ENCODE measurements at places on chromosomes 6 and 20.

DNA sequence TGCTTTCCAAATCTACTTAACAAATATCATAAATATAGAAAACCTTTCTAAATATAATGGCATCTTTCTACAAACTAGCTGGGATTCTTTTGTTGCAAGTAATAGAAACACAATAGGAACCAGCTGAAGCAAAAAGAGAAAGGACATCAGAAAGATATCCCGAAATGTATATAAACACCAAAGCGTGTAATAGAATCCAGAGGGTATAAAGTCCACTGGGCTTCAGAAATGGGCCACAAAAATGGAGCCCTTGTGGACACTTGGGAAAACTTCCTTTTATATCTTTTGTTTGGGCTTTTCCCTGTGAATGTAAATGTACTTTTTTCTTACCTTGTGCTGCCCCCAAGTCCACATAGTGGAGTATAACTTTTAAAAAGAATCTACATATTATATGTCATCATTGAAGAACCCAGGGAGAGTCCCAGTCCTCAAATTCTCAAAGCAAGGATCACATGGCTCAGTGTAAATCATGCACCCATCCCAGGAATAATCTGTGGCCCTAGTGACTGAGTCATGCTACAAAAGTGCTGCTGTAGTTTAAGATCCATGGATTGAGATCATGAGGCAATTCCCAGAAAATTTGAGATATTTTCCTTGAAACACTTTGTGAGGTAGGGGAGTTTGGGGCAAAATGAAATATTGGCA lies 457.0 kb downstream of the EPM2A start:
- DNase-seq, result no peak

GRCh38 chr20:10247440-10247839 lies 28.8 kb downstream of the SNAP25 start:
- DNase-seq, result no peak

- DNase-seq, result no peak
Observed at GRCh38 chr6:136036071-136036380, 184.5 kb downstream of the PDE7B start.

- DNase-seq, result no peak
Observed at GRCh38 chr6:159279790-159280277, 110.6 kb downstream of the FNDC1 start.

DNA sequence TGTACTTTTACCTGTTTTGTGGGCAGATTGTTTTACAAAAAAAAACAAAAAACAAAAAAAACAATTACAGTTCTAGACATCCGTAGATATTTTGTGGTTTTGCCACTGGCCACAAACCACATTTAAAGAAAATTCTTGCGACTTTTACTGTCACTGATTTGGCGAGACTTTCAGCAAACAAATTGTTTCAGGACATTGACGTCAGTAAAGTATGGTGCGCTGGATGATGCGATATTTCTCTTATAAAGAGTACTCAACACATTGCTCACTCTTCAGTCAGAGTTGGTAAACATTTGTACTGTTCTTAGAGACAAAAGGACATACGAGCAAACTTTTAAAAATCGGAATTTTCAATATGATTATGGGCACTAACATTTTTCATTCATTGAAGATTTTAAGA lies 229.8 kb downstream of the HAO1 start:
- no peak for DNase-seq
